ENCODE measurements at places on chromosomes 7 and 10. TPM values are rescaled to one million over a fixed set of nuclear protein-coding genes. Genes with fewer than 3 reads are reported as not detected.

- no peak for DNase-seq
Measured at GRCh38 chr10:84551437-84552120, 223.2 kb downstream of the CCSER2 start.

Gene ZNF518A
- 22.7 TPM for total RNA-seq

Gene OPN1SW
- not detected for total RNA-seq

DNA sequence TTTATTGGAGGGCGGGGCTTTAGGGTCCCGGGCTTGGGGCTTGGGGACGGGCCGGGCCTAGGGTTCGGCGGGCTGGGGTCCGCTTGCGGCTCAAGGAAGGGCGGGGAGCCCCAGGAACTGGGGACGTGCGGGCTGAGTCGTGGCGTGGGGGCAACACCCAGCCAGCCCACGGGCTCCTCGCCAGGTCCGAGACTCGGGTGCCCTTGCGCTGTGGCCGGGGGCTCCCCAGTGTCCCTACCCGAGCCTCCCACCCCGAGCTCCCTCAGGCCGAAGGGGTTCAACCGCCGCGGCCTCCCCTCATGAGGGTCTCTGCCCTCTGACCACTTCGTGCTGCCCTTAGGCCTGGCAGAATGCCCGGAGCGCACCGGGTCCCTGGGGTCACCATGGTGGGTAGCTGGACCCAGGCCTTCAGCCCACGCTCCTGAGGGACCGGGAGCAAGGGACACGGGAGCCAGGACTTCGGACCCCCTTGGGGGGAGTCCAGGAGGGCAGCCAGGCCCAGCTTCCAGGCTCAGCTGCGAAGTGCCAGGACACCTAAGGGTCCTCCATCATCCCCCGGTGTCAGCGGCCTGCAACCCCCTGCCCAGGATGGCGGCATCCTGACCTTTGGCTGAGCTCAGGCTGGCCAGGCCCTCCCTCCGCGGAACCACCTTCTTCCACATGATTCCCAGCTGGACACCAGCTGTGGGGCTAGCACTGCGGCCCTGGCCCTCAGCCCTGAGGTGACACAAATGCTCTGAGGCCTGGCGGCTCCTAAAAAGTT is 524 bp upstream of the FUOM start:
- peak; percentile 51 for DNase-seq

DNA sequence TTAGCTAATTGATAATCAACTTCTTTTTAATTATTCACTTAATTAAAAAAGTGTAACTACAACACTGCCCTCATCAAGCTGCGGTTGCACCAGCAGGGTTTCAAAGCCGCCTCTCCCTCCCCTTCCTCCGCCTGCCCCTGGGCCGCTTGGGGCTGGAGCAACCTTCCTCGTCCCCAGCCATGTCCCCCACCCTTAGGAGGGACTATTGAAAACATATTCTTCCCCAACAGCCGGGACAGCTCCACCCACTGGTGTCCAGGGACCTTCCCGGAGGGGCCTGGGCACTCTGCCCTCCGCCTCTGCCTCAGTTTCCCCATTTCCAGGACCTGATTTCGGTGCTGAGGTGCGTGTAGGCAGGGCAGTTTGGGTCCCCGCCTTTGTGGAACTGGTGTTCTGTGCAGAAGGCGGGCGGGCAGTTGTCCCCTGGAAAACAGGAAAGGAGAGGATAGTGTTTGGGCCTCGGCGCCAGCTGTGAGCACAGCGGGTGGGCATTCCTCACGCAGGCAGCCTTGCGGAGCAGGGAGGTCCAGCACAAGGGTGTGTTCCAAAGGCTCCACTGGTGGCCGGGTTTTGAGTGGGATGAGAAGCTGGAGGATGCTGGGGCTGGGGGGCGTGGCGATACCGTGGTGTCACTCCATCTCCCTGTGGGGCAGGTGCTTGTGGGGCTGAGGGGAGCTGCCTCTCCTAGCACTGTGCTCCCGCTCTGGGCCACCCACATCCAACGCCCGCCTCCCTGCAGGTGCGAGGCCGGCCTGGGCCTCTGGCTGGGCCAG is 15.7 kb downstream of the UNCX start:
- no peak for DNase-seq

GRCh38 chr10:34437906-34438305 is 377.2 kb downstream of the PARD3 start:
- DNase-seq: no peak

DNA sequence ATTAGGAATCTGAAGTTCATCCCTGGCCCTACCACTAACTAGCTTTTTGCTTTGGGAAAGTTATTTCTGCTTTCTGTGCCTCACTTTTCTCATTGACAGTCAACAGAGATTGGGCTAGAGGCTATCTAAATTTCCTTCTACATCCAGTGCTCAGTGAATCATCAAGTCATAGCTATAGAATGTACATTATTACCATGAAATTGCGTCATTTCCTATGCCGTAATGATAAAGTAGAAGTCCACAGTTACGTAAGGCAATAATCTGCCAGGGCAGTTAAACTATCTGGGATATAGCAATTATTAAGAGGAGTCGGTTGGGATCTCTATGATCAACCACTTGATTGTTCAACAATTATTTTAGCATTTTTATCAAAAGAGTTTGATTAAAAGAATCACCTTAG is 64.4 kb downstream of the ITGB8 start:
- no peak for DNase-seq
